ENCODE measurements at places on chromosomes 1 and 21.

- DNase-seq = no peak
Measured at GRCh38 chr1:1123581-1124507, 8.0 kb upstream of the C1orf159 start.

DNA sequence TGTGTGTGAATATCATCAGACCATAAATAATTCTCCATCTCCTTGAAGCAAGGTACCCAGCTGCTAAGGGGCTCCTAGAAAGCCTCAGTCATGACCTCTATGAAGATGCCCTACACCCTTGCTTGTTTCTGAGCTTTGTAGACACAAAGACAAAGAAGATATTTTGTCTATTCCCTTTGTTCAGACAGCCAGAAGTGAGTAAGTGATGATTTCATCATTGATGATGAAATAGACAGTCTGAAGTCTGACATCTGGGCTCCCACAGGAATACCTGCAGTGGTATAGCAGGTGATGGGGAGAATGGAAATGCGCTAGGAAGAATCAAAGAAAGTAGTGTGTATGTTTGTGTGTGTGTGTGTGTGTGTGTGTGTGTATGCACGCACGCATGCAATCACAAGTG, 82.2 kb upstream of the DPT start:
- no peak for DNase-seq

DNA sequence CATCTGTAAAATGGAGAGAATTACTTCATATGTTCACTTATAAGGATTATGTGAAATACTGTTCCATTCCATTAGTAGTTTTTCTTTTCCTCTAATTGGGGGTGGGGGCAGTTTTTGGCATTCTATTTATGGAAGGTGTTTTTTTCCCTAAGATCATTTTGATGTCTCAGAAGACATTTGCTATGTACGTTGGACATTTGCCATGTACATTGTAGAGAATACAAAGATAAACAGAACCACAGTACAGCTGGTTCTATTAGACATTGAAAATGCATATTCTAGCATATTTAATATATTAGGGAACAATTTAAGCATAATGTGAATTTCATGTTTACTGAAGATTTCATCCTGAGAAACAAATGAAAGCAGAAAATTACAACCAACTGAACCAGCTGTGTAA, 98.5 kb downstream of the PTBP2 start:
- DNase-seq = no peak

DNA sequence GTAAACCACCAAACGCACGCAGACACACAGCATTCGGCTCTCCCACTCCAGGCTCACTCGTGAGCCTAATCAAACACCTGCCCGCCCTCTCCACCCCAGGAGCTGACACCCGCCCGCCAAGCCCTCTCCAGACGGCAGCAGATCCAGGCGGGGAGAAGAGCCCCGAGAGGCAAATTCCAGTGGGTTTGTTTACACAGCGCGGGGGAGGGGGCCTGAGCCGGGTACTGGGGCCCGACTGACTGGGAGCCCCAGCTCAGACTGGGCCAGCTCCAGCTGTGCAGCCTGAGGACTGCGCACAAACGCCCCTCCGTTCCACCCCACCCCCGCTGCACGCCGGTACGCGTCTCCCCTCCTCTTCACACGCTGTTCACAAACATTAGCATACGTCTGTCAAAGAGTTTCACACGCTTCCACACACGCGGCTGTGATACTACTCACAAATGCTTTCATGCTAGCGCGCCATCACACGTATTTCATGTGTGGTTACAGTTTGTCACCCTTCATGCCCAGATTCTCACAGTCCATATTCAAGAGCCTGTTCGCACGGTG, 1.0 kb upstream of the EFNA1 start:
- DNase-seq = no peak

DNA sequence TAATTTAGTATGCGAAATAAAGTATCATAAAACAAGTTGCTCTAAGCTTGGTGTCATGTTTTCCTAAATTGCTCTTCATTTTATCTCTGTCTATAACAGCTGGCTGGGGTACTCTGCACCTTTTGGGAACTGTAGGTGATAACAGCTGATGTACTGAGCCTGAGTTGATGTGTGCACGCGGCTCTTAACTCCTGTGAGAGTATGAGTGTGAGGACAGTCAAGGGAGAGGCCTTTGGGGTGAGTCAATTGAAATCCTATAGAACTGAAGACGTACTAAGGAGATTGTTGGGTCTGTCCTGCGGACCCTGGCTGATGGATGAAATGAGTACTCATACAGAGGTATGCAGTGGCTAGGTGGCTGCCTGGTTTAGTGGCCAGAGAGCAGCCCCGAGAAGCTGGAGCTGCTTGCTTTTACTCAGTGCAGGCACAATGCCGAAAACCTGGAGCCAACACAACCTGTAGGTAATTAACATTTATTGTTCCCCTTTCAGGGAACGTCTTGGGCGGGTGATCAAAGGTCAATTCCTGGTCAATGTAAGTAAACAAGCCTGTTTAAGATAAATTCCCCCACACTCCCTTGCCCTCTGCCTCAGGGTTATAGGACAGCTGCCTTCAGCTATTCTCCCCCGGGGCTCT, 188.5 kb downstream of the PRDM2 start:
- no peak for DNase-seq

GRCh38 chr1:214638459-214638807, 35.4 kb downstream of the CENPF start:
- DNase-seq = no peak

GRCh38 chr1:17831597-17831996, 76.5 kb downstream of the ACTL8 start:
- no peak for DNase-seq

DNA sequence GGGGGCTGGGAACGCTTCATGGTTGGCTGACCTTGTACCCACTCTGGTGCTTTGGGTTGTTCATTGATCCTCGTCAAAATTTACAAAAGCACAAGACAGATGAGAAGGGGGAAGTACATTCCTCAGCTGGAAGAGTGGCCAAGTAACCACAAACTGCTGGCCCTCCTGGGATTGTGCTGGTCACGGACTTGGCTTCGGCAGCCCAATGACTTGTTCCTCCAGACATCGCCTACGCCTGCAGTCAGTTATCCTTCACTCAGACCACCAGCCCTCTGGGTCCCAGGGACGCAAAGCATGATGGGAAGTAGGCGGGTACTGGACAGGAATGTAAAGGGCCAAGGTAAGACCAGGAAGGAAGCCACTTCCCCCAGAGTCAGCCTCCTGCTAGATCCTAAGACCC, 53.1 kb downstream of the LMX1A start:
- no peak for DNase-seq

DNA sequence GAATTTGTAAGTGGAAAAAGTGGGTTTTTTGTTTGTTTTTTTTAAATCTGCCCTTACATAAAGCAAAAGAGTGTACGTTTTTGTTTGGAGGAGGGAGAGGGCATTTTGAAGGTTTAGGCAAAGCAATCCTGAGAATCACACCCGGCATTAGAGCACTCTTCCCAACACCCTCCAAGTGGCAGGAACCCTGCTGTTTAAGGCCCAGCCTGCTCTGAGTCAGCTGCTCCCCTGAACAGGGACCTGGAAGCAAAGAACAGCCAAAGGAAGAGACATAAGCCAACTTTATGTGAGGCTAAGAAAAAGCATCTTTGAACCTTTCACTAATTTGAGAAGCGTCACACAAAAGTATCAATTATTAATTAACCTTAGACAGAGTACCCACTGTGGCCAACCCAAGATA, 16.9 kb downstream of the MTFR1L start:
- DNase-seq = no peak

- no peak for DNase-seq
Measured at GRCh38 chr1:5904551-5904950, 87.7 kb downstream of the NPHP4 start.

DNA sequence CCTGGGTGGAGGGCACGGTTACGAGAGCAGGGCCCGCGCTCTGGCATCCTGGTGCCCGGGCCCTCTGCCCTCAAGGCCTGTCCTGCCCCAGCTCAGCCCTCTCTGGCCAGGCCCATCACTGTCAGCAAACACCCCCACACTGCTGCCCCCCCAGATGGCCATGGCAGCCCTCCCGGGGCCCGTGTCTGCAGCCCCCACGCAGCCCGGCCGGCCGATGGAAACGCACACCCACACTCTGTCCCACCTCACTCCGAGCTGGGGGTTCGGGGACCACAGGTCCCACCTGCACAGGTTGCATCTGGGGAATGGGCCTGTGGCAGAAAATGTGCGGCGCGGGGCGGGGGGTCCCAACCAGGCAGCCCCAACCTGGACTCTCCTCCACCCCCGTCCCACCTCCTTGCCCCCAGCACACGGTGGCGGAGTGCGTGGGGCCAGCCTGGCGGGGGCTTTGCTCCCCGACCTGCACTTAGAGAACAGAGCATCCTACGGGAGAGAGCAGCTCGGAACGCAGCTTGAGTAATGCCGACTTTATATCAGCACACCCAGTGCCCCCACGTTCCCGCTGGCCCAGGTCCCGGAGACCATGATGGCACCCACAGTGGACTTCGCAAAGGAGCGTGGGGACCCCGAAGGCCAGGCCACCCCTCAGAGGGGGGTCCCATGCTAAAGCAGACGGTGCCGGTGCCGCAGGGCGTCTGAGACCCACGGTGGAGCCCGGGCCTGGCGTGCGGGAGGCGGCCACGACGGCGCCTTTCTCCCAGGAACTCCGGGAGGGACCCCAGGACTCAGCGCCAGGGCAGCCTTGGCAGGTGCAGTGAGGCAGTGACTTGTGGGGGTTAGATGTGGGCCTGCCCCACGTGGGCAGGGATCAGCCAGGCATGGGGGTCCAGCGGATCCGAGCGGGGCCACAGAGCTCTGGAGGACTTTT, 7.5 kb upstream of the RNF223 start:
- DNase-seq = no peak

DNA sequence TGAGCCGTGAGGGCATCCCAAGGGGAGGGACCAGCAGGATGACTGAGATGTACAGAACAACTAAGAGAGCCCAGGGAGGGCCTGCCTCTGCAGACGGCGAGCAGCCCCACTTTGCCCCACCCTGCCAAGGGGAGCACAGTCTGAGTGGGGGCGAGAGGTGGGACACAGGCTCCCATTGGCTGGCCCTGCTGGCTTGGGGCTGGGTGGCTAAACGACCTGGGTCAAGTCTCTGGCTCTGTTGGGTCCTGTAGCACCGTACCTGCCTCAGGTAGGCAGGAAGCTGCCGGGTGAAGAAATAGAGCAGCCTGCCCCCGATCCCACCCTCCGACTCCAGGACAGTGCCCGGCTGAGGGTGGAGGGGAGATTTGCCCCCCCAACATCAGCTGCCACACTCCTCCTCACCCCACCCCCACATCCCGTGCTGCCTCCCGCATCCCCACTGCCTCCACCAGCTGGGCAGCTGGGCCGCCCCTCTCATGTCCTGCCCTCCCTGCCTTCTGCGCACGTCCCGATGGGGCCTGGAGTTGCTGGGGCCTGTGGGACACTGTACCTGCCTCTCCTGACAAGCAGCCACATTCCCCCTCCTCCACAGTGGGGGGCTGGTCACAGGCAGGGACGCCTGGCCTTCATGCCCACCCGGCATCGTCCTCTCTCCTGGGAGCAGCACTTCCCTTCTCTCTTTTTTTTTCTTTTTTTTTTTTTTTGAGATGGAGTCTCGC, 12.6 kb upstream of the PLEKHG5 start:
- no peak for DNase-seq

GRCh38 chr1:155241069-155241679, 14.1 kb downstream of the ENTREP3 start:
- peak; percentile 75 for DNase-seq

DNA sequence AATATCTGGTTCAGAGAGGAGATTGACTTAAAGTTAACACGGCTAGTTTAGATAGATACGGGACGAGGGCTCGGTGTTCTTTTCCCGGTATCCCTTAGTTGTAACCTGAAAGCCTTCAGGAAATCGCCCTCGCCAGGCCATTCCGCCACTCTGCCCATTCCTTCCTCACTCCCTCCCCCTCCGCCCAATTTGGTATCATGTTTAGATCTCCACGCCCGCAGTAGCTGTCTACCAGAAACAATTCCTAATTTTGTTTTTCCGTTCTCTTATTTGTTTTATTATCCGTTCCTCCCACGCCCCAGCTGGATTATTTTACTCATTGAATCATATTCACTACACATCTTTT, 685 bp upstream of the VAMP4 start:
- DNase-seq = no peak

GRCh38 chr1:11645670-11646265, 8.5 kb downstream of the FBXO2 start:
- peak; percentile 63 for DNase-seq

DNA sequence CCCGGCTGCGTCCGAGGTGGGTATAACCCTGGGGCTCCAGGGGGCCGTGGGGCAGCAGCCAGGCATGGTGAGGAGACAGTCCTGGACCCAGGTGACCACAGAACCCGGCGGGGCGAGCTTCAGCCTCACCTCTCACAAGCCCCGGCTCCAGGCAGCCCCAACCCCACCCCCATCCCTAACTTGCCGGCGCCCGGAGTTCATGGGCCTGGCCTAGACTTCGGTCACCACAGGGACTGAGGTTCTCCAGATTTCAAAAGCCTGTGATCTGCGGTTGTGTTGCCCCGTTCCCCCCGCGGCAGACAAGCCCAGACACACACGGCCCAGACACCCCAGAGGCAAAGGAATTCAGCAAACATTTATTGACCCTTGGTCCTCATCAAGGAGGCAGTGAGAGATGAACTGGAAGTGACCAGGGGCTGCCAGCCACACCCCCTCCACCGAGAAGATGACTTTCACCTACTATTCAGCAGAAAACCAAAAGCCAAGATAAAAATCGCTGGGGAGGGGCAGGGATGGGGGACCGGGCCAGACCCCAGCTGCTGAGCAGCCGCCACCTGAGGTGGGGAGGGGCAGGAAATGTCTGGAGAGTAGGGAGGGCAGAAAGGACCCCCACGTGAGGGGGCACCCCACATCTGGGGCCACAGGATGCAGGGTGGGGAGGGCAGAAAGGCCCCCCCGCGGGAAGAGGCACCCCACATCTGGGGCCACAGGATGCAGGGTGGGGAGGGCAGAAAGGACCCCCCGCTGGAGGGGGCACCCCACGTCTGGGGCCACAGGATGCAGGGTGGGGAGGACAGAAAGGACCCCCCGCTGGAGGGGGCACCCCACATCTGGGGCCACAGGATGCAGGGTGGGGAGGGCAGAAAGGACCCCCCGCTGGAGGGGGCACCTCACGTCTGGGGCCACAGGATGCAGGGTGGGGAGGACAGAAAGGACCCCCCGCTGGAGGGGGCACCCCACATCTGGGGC, 3.9 kb downstream of the HES4 start:
- no peak for DNase-seq

DNA sequence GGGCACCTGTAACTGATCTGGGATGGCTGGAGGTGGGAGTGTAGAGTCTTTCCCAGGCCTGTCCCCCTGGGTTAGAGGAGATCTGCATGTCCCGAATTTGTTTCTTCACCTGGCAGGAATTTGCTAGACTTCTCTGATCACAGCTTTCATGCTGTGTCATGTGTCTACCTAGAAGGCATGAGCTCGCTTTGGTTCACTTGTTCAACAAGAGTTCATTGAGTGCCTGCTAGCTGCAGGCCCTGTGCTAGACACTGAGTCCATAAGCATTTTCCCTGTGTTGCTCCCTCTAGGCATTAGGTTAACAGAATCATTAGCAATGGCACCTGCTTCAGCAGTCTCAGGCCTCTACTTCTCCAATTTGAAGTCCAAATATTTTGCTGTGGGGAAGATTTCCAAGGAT, 101.6 kb downstream of the MTR start:
- no peak for DNase-seq

Data from germinal center (tissue), 1 donor.